ENCODE measurements at places on chromosomes 2 and 18.

- no peak for DNase-seq
Observed at GRCh38 chr2:182883451-182883850, 17.0 kb upstream of the FRZB start.

GRCh38 chr18:60038731-60039130, 138.9 kb downstream of the PMAIP1 start:
- DNase-seq: no peak

- DNase-seq: no peak
Observed at GRCh38 chr2:232330068-232330999, 48.2 kb upstream of the ALPP start.

DNA sequence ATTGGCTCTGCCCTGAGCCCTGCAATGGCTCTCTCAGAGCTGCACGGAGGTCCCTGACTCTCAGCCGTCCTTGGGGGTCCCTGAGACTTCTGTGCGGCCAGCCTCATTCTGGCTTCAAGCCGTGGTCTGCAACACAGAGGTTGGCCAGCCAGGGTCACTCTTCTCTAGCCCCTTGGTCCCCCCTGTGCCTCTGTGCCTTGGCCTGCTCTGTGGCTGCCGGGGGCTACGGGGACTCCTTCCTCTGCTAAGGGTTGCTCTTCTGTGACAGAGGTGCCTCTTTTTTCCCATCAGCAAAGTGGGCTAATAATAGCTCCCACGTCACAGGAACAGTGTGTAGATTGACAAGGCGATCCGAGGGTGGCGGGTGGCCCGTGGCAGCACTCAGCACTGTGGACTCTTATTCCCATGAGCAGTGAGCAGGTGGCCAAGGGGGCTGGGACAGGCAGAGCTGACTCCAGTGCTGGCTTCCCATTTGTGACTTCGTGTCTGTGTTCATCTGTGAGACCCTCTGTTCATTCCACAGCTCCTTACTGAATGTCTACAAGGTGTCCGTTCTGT, 19.4 kb downstream of the INHBB start:
- no peak for DNase-seq
